ENCODE measurements at places on chromosomes 2 and 18.

GRCh38 chr2:203812294-203813221 lies 55.0 kb upstream of the CTLA4 start:
- no peak for DNase-seq

- no peak for DNase-seq
Observed at GRCh38 chr2:101125374-101125773, 25.8 kb downstream of the TBC1D8 start.

DNA sequence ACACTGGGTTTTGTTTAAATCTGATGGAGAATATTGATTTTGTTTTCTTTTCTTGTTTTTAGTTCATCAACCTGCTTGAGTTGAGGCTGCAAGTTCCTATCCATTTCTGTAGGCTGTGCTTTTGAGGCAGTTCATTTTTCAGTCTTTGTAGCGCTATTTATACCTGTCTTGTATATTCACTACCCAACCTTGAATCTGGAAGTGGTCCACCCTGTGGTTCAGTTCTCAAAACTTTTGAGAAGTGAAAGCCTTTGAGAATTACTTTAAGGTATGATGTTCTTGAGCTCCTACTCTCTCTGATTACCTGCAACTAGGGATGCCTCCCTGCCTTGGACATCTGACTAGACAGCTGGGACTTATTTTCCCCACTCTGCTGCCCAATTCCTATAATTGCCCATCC lies 53.5 kb upstream of the KCNE4 start:
- DNase-seq = no peak

DNA sequence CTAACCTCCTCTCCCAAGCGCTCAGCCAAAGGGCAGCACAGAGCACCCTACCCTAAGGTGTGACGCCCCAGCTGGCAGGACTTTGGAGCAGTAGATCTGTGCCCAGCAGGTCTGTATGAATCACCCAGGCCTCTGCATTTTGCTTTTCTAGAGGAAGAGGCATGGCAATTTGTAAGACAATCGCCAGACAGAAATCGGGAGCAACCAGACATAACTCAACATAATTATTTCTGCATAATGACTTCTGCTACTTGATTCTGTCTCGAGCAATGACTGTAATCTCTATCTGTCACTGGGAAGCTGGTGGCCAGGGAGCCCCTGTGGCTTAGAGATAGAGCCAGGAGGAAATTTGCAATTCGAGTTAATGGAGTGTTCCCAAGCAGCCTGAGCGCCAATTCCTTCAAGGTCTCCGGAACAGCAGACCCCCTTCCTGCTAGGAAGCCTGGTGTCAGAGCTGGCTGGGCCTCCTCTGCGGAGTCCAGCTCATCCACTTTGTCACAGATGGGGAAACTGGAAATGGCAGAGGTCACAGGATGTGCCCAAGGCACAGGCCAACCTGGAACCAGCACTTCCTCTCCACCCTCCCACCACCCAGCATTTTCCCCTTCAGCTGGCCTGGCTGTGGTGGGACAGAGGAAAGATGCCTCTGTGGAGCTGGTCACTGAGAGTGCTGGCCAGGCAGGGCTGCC lies 55.0 kb downstream of the ODC1 start:
- no peak for DNase-seq

- DNase-seq = no peak
Observed at GRCh38 chr2:22893761-22894517, 491.0 kb upstream of the KLHL29 start.

DNA sequence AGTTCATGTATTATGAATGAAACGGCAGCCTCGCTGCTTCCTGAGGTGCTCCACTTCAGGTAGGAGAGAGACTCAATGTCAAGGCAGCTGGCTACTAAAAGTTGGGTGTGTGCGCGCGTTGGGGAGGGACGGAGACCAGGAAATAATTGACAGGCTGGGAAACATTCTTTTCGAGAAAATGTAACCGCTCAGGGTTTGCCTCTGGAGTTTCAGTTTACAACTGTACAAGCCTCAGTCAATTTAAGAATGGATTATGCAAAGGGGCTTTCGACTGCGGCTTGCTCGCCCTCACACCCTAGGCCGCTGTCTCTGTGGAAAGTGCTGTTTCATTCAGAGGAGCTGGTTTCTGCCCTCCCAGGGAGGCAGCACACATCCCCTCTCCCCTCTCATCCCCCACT lies 4.4 kb upstream of the SPRED2 start:
- DNase-seq = no peak

DNA sequence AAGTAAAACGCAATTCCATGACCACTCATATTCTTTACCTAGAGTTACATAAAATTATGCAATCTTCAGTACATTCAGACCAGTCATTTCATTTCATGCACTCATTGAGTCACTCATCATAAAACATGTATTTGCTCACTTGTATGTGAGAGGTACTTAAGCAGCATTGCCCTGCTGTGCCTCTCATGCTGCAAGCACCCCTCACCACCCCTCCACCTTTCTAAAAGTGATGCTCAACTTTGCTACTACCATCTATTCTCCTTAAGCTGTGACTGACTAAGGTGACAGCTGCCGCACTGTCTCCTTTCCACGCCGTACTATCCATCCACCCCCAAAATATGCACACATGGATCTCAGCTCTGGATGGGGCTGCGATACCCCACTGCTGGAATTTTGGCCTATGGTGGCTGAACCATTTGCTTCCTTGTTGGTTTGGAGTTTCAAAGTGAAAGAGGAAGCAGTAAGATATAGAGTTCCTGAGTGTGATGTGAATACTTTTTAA lies 7.2 kb downstream of the ARHGAP25 start:
- peak; percentile 30 for DNase-seq

DNA sequence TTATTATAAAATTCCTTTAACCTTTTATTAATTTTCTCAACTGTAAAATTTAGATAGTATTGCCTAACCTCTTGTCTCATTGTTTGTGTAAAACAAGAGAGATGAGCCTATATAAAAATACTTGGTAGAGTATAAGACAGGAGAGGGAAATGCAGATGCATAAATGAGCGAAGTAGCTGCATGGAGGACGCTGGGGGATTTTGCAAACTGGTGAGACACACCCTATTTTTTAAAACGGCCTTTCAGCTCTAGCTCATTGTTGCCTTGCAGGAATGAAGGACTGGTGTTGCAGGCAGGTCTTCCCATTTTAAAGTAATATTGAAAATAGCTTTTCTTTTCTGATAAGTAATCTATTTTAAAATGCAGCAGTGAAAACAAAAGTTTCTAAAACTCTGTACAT lies 435.3 kb upstream of the HNRNPA3 start:
- no peak for DNase-seq

DNA sequence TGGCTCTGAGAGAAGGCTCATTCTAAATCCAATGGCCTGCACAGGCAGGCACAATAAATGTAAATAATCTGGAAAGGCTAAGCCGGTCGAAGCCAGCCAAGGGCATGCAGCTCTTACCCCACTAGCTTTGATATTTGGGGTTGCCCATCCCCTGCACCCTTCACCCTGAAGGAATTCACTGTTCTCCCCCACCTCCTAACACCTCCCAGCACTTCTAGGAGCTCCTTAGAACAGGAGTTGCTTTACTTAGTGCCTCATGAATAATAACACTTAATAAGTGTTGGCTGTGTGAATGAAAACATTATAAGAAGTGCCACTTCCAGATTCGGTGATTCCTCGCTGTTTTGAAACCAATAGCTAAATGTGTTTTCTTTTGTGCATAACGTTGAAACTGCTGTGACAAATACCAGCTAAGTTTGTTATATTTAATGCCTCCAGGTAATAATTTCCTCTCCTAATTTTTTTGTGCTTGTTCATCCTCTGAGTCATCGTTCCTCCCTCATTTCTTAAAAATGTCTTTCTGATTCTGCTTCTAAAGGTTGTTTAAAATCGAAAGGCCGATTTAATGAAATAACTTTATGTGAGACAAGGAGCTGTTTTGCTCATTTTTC lies 458.8 kb downstream of the METTL4 start:
- no peak for DNase-seq

- DNase-seq = peak; percentile 88
Observed at GRCh38 chr2:85132834-85133637, at the start of gene TCF7L1. TCF7L1 (plus strand) TSS chr2:85133392; CDS start chr2:85133685, 293 bp downstream.

GRCh38 chr2:61016392-61017002 lies 1.0 kb upstream of the PEX13 start:
- DNase-seq = no peak

- DNase-seq = no peak
Observed at GRCh38 chr2:1726558-1726957, 17.8 kb downstream of the PXDN start.

- no peak for DNase-seq
Observed at GRCh38 chr2:144858211-144858610, 338.3 kb upstream of the ZEB2 start.

DNA sequence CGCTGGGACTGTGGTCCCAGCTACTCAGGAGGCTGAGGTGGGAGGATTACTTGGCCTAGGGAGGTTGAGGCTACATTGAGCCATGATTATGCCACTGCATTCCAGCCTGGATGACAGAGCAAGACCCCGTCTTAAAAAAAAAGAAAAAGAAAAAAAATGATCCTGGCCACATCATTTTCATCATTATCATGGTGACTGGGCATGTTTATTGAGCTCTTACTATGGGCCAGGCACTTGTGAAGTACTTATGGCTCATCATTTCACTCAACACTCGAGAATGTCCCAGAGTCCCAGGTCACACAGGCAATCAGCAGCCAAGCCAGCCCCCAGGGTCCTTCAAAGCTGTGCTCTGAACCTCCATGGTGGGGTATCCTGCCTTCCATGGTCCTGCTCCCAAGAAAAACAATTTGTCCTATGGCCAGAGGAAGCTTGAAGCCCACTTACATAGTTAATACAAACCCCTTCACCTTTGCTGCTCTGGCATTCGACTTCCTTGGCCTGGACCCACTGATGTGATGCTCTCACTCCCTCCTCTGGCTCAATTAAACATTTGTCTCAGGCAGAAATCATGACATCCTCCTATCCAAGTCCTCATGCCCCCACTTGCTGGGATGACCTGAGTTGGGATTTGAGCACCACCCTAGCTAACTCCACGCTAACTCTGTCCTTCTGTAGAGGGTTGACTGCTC lies 3.8 kb upstream of the CNNM4 start:
- no peak for DNase-seq

Measured in IMR-90 (cell line).